GM12891 (cell line): ENCODE measurements at places on chromosomes 3 and 15.

DNA sequence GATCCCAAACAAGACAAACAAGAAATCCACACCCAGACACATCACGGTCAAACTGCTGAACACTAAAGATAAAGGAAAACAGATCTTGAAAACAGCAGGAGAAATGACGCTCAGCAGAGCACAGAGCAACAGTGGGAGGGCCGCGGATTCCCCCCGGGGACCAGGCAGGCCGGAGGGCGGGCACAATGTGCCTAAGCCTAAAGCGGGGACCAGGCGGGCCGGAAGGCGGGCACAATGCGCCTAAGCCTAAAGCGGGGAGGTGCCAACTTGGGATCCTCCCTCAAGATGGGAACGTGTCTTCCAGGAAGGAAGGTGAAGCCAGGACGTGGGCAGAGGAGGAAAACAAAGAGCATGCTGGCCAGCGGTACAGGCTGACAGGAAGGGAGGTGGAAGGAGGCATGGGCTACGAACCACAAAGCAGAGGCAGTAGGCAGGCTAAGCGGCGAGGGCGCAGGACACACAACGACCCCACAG, 31.1 kb downstream of the CYFIP1 start:
- DNase-seq, result peak; percentile 44

GRCh38 chr3:187801152-187801551, 55.9 kb upstream of the BCL6 start:
- no peak for DNase-seq

GRCh38 chr15:81507831-81508230, 133.8 kb upstream of the TMC3 start:
- DNase-seq, result no peak

GRCh38 chr15:25850154-25851111, 12.7 kb downstream of the ATP10A start:
- DNase-seq, result peak; percentile 50

DNA sequence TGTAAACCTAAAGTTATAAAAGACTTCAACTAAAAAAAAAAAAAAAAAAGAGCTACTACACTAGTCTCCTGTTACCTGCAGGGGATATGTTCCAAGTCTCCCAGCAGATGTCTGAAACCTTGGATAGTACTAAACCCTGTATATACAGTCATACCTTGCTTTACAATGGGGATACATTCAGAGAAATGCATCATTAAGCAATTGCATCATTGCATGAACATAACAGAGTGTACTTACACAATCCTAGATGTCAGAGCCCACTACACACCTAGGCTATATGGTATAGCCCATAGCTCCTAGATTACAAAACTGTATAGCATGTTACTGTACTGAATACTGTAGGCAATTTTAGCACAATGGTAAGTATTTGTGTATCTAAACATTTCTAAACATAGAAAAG, 119.1 kb downstream of the GMPS start:
- DNase-seq, result no peak

DNA sequence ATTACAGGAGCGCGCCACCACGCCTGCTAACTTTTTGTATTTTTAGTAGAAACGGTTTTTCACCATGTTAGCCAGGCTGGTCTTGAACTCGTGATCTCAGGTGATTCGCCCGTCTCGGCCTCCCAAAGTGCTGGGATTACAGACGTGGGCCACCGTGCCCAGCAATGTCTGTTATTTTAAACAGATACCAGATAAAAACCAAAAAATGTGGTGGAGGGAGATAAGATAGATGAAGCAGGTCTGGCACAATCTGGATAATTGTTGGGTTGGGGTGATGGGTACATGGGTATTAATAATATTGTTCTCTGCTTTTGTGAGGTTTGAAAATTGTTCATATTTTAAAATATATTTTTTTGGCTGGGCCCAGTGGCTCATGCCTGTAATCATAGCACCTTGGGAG, 4.7 kb downstream of the RNF111 start:
- no peak for DNase-seq

- DNase-seq, result no peak
These were observed 59.7 kb downstream of the LRIG1 start for GRCh38 chr3:66441129-66441528.

- no peak for DNase-seq
These were observed 258.8 kb downstream of the PLOD2 start for GRCh38 chr3:145902166-145902565.

GRCh38 chr15:60593170-60593478, 114.2 kb upstream of the ICE2 start:
- DNase-seq, result no peak

DNA sequence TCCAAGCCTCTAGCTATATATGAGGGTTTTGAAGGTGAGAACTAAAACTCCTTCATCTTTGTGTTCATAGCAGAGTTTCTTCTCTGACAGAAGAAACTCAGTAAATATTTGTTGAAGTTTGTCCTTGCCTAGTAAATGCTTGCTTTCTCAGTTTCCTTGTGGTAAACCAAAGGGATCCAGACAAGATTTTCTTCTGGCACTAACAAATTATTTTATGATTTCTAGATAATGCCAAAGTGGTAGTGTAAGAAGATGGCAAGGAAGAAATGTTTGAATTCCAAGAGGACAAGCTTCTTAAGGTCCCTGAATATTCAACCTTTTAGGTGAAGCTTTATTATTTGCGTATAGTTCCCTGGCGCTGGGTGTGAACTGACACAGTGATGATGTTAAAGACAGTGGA, 14.4 kb downstream of the ARIH1 start:
- no peak for DNase-seq

DNA sequence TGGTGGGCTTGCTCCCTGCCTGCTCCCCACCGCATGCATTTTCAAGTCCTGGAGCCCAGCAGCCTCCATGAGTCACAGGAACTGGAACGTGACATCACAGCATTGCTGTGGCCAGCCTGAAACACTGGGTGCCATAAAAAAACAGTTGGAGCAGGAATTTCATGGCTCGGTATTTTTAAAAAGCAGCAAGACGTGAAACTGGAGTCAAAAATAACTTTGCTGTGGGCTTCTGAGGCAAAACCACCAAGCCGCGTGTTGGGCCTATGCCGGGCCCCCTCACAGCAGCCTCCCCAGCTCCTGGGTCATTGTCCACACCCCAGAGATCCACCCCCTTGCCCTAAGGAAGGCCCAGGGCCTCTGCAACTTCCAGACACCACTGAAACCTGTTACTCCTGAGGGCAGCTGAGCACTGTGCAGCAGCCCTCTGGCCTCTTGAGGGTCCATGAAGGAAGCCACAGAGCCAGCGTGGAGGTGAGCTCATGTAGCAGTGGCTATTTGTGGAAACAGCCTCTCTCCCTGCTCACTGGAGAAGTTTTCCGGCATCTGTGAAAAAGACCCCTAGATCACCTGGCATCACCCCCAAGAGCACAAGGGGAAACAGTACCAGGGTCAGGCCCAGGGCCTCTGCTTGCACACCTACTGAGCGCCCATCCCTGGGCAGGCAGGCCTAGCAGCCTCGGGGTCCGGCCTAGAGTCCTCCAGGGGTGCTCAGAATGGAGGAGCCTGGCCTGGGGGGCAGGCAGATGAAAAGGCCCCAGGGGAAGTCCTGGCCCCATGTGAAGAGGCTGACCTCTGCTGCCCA, 34.0 kb upstream of the DUSP7 start:
- no peak for DNase-seq

GRCh38 chr3:25297667-25298585, 130.1 kb upstream of the RARB start:
- DNase-seq, result no peak

GRCh38 chr15:39629371-39629770, 48.5 kb downstream of the THBS1 start:
- no peak for DNase-seq
